CD4-positive, alpha-beta T cell treated with Interferon gamma for 1 hour (primary cell): ENCODE measurements at places on chromosomes 11 and 22.

GRCh38 chr11:69157156-69157821 is 1.6 kb downstream of the SMIM38 start:
- DNase-seq: no peak

- no peak for DNase-seq
These were observed 14.5 kb downstream of the LRRC32 start for GRCh38 chr11:76656050-76656531.

DNA sequence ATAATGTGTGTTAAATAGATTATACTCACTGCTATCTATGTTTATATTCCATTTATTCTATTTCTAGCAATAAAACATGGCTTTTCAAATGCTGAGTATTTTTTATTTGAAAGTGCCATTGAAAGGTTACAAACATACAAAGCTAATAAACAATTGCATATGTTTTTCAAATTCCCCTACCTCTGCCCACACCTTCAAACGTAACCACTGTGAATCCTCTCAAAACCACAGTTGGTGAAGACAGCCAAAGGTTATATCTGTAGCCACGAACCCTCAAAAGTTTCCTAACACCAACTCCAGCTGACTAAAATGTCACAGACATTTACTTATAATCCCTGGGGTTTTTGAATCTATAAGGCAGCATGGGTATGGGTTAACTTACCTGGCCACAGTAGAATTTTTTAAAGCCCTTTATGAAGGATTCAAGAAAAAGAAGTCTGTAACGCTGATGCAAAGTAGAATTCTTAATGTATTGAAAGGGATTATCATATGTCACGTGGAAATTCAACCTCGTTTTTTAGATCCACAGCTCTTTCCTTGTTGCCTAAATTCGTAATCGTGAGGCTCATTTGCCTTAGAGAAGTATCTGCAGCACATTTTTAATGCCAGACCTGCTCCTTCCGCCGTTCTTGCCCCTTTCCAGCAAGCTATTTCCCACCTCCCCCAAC is 122.5 kb upstream of the ZC3H12C start:
- no peak for DNase-seq

GRCh38 chr11:43955381-43956118 is 13.1 kb downstream of the C11orf96 start:
- no peak for DNase-seq

GRCh38 chr11:13384908-13385640 is 77.9 kb downstream of the BTBD10 start:
- DNase-seq: no peak

- DNase-seq: no peak
These were observed 45.0 kb downstream of the BCR start for GRCh38 chr22:23225337-23225723.

DNA sequence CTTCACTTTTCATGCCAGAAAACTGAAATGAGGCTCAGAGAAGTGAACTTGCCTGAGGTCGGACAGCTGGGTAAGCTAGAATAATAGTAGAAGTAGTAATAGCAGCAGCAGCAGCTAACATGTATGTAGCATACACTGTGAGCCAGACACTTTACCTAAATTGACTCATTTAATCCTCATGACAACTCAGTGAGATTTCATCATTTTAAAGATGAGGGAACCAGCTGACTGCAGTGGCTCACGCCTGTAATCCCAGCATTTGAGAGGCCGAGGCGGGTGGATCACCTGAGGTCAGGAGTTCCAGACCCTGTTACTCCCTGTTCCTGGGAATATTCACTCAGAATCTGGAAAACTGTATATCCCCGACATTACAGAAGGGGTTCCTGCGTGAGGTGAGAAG is 154.5 kb downstream of the DBX1 start:
- DNase-seq: no peak
